ENCODE measurements at places on chromosomes 6 and 20.
A peak's percentile ranks its signal among the peaks of the same experiment; 100 is the strongest.

DNA sequence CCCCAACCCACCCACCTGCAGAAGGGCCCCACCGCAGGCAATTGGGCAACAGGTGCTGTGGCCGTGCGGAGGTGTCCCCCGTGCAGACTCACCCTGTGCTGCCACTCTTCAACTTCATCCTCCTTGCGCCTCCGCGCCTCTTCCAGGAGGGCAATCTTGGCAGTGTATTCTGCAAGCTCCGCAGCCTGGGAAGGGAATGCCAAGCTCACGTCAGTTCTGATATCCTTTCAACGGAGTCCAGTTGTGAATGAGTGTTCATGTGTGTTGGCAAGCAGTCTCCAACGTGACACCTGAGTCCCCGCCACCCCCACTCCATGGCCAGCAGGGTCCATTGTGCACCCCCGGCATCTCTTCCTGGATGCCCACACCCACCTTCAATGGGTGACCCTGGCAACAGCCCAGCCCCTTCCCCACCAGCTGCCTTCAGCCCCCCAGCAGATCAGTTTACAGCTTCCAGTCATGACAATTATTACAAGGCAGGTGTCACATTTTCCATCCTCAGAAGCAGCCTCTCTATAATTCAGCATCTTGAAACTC, 49.9 kb downstream of the EZR start:
- peak; percentile 36 for DNase-seq

DNA sequence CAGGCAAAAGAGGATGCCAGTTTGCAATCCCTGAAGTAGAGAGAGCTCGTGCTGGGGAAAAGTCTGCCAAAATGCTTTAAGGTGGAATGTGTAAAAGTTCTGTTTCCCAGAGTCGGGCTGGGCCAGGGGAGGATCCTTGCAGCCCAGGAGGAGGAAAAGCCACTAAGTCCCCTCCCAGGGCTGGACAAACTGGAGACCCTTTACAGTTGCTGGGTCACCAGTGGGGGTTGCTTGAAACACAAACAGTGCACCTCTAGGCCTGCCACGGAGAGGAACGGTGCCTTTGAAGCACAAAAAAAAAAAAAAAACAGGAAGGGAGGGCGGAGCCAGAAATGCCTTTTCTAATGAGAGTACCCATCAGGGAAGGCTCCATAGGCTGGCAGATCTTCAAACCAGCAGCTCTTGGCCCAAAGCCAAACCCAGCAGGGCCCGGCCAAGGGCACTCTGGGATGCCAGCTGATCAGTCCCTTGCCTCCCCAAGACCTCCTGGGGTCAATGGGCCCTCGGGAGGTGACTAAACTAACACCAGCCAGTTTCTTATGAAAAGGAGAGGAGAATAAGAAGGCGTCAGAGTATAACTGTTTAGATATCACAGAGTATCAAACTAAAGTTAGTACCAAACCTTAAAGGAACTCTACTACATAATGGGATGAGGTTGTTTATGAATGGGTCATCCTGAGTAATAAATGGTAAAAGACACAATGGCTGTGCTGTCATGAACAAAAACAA, 23.7 kb downstream of the HLA-A start:
- DNase-seq: peak; percentile 97

GRCh38 chr6:56143796-56144195, 103.6 kb downstream of the COL21A1 start:
- no peak for DNase-seq

DNA sequence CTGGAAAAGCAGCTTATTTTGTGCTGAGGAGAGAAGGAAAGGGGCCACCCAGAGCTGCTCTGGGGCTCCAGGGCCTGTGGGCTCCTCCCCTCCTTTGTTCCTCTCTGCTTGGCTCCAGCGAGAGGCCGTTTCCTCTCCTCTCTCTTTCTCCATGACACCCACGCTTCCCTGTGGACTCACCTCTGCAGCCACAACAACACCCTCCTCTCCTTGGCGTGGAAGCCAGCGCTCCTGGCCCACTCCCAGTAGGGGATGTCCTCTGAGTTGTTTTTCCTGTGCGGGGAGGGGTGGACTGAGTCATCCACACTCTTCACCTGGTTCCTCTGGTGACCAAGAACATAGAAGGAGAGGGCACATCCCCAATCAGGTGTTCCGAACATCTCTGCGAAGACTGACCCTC, 4.9 kb upstream of the CDSN start:
- peak; percentile 68 for DNase-seq

DNA sequence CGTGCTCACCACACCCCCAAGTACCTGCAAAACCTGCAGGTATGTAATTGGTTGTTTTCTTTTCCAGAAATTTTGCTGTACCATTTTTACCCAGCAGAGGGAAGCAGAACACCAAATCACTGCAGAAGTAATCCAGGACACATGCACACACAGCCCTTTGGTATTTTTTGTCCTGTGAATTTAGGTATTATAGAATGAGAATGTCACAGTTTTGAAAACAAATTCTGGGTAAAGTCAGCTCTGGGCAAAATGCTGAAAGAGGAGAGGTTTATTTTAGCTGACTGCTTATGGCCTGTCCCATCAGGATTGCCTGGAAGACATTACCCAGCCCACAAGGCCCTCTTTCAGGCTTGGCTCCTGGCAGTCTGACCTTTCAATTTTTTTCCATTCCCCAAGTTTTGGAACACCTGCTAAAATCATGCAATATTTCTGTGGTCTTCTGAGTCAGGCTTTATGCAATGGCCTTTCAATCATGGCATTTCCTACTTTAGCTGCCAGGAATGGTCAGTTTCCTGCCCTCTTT, 3.5 kb upstream of the EFHC1 start:
- DNase-seq: peak; percentile 33

DNA sequence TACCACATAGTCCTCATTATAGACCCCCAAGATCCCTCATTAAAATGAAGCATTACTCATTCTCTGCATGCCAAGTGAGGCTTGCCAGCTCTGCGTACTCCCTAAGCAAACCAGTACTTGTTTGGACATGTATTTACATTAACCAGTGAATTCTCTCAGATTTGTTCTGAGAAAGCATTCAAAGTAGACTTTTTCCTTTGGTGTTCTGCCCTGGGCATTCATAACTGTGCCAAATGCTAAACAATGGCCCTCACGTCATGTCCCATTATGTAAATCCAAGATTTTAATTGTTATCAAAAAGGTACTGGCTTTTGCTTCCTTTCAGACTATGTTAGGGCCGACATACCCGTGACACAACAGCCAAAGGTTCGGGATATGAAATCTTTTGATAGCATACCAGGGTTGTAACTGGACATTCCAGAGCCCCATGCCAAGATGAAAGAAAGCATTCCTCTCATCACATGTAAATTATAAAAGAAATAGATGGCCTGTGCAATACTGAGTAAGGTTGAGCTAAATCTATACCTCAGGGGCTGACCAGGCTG, 164.2 kb downstream of the ADAT2 start:
- DNase-seq: no peak

- no peak for DNase-seq
These were observed 128.2 kb upstream of the BEND3 start for GRCh38 chr6:107243471-107243870.

GRCh38 chr20:7608250-7608649, 332.0 kb downstream of the HAO1 start:
- DNase-seq: no peak

- DNase-seq: no peak
These were observed 55.5 kb upstream of the PDE10A start for GRCh38 chr6:165718491-165718891.

DNA sequence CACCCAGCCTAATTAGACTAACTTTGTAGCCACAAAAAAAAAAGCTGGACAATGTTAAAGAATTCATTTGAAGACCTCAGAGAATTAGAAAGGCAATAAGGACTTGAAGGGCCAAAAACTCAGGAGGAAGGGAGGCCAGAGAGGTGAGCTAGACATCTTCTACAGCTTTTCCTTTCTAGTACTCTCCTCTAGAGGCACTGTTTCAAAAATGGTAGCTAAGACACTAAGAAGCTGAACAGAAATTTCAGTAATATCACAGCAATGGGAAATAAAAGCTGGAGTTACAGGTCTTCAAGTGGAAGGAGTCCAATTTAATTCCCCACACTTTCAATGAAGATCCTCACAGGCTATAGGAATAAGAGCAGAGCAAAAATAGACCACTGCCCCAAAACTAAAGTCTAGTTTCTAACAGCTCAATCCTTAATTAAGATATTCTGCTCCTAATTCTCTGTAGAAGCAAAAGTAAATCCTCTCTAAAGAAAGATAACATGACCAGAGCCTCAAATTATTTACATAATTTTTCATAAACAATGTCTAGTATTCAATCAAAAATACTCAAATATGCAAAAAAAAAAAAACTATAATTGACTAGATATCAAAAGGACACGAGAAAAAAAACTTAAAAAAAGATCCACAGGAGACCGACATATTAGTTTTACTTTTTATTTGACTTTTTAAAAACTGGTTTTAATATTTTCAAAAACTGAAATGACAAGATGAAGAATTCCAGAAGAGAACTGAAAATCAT, 63.7 kb downstream of the RNGTT start:
- DNase-seq: no peak

GRCh38 chr20:45157962-45158361, 16.7 kb upstream of the PI3 start:
- no peak for DNase-seq

DNA sequence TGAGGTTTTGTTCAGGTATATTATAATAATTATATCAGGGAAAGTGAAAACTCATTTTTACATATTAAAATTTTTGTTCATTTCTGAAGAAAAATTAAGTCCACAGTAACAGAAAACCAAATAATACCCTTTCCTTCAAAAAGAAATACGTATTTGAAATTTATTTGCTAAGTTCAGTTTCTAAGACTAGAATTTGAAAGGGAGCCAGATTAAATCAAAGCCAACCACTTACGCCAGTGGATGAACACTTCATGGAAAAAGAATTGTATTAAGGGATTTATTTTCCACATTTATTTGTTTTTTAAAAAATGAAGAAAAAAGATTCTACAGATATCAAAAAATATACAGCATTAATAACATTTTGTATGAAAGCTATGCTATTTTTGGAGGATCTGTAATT, 654.4 kb downstream of the EYS start:
- no peak for DNase-seq

- DNase-seq: no peak
These were observed 30.3 kb downstream of the LRFN2 start for GRCh38 chr6:40556881-40557280.

- DNase-seq: no peak
These were observed 46.6 kb upstream of the PTPRK start for GRCh38 chr6:128567029-128567428.

DNA sequence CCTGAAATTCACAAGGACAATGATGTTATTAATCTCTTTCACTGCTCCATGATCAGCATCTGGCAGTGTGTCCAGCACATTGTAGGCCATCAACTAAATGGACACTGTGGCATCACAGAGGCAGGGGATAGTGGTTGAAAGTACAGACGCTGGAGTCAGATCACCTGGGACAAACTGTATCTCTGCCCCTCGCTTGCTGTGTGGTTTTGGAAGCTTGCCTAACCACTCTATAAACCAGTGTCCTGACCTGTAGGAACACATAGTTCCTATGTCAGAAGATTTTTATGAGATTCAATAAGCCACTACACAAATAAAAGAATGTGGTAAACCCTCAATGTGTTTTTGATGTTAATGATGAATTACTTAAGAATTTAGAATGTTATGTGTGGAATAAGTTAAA, 219.3 kb upstream of the RNF217 start:
- no peak for DNase-seq

Data from COR-L47 (cell line).